Stimulated activated CD8-positive, alpha-beta memory T cell treated with anti-CD3 and anti-CD28 coated beads, Interleukin-4, amount 100 ng/mL, for 1 hour (primary cell): ENCODE measurements at places on chromosomes 7 and 10.
A peak's percentile ranks its signal among the peaks of the same experiment; 100 is the strongest.

DNA sequence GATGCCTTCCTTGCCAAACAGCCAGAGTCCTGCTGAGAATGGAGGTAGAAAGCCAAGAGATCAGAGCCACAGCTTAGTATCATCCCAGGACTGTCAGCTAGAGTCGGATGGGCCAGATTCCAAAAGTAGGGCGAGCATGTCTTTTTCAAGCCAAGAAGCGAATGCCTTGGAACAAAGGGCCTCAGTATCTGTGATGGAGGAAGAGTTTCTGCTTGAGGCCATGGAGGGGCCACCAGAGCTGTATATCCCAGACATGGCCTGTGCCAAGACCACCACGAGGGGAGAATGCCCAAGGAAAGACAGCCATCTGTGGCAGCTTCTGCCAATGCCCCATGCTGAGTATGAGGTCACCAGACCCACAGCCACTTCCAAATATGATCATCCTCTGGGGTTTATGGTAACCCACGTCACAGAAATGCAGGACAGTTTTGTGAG is 44.3 kb upstream of the PPP1R17 start:
- DNase-seq, result no peak

GRCh38 chr10:13347500-13348156 is 465 bp downstream of the SEPHS1 start:
- peak; percentile 41 for DNase-seq

DNA sequence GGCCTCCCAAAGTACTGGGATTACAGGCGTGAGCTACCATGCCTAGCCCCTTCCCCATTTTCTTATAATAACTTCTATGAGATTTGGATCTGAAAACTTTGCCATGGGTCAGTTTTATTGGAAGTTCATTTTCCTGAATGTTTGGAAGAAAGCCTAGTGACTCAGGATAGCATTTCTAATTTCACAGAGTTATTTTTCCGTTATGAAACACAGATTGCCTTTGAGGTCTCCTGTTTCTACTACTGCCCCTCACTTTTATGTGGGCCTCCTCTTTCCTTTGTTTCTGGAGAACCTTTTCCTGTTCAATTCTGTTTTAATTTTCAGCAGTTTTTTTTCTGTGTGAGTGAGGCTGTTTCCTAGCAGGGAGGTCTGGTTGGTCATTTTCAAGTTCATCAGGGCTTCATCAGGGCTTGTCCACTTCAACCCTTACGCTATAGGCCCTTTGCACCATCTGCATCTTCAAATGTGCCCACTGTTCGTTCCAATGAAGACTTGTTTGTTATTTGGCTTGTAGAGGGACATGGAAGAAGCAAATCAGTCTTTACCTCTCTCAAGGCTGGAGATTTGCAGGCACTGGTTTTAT is 58.7 kb downstream of the BMPR1A start:
- no peak for DNase-seq

- no peak for DNase-seq
Measured at GRCh38 chr7:30470163-30470770, 8.3 kb downstream of the NOD1 start.

DNA sequence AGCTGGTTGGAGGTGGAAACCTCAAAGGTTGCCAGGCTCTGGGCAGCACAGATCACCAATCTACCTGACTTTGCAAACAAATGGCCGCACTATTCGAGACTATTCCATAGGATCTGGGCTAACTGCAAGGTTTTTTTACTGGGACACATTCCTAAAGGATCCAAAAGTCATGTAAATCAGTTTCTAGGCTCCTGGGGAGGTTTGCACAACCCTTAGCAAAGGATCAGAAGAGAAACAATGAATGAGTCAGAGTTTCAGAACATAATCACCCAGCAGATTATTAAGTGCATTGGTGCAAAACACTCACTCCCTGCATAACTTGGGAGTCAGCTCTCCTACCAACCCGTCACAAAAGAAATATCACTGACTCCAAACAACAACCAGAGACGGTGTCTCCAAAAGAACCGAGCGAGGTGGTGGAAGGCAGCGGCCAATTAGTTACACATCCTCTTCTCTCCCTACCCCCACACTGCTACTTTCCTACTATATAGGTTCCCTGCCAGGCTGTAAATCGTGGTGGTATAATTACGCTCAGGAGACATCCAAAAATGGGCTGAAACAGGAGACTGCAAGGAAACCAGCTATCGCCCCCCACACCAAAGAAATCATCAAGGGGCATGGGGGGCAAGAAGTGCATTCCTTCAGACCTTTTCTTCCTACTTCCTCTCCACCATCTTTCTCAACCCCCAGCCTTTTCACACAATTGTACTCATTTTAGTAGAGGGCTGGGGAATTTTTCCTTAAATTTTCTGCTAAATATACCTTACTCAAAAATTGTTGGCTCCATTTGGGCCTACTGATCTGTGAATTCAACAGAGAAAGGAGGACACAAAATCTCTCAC is 3.2 kb downstream of the UBE2H start:
- no peak for DNase-seq

- no peak for DNase-seq
Measured at GRCh38 chr7:27242555-27243339, at the start of gene EVX1. EVX1 (plus strand) TSS chr7:27242802; CDS start chr7:27243031, 229 bp downstream.

DNA sequence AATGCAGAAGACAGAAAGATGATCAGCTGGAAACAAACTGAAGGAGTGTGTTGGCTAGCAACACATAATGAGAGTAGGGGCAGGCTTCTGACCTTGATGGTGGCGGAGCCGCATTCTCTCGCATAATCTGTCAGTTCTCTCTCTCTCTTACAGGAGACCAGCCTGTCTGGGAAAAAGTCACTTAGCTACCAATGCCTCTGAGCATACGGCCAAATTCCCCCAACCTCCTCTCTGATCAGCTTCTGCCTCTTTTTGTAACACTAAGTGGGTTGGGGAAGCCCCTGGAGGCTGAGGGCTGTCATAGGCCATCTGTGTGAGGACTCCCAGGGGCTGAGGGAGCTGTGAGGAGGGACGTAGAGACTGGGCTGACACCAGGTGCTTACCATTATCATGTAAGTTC is 104.6 kb downstream of the HIPK2 start:
- no peak for DNase-seq

DNA sequence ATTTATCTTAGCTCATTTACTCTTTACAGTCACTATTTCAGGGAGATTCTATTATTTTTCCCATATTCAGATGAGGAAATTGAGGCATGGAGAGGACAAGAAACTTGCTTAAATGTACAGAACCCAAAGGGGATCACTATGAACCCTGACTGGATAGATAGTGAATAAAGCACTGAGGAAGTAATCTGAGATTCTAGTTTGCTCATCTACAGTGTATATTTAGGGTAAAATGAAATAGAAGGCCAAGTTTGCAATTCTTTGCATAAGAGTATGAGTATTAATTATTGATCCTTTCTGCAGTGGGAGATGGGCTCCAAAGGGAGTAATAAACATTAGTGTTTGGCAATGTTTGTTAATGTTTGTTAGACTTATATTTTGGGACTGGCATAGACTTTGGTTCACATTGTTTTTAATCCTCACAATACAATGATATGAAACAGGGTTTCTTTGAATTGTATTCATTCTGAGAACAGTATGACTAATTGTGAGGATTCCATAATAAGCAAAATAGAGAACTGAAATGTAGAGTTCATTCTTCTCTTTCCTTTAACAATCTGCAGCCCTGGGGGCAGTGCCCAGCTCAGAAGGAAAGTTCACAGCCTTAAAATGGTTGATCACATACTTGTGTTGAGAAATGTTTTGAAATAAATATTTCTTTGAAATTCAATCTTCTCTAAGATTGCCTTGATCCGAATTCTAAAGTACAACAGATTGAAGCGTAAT is 131.0 kb upstream of the ZNF804B start:
- DNase-seq, result no peak

GRCh38 chr7:15303357-15303756 is 258.5 kb downstream of the AGMO start:
- DNase-seq, result no peak

GRCh38 chr10:132847856-132848255 is 61.9 kb upstream of the NKX6-2 start:
- no peak for DNase-seq

GRCh38 chr7:94130716-94131115 is 126.6 kb upstream of the BET1 start:
- DNase-seq, result no peak

- no peak for DNase-seq
Measured at GRCh38 chr7:2972835-2973161, 70.9 kb downstream of the CARD11 start.

- DNase-seq, result no peak
Measured at GRCh38 chr10:100551196-100551595, 15.5 kb downstream of the HIF1AN start.

DNA sequence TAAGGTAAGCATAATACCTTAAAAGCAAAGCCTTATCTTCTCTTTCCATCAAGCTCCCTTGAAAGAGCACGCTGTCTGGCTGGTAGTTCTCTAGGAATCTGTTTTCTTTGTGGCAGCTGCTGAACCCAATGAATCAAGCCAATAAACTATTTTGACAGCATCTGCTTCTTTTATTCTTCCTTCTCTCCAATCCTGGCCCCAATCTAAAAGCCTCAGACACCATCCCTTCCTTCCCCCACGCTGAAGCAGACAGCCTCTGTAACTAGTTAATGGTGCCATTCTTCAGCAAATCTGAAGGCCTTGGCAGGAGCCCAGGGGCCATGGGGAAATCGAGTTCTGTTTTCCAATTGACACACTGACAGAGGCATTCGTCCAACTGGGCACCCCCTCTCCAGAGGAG is 186.6 kb upstream of the LYZL1 start:
- DNase-seq, result no peak

- DNase-seq, result no peak
Measured at GRCh38 chr10:95401704-95402469, 111.1 kb upstream of the PDLIM1 start.

- no peak for DNase-seq
Measured at GRCh38 chr7:68679459-68680234, 918.6 kb upstream of the AUTS2 start.

DNA sequence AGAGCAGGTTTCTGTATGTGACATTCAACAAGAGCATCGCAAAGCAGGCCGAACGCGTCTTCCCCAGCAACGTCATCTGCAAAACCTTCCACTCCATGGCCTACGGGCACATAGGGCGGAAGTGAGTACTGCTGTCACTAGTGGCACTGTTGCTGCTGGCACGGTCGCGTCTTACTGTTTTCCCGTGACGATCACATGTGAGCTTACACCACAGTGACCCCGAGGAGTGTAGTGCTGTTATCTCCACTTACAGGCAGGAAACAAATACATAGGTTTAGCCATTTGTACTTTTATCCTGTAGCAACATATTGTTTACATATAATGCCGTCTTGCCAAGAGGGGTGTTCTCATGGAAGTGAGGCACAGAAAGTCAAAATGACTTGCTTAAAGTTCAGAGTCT is 25.4 kb downstream of the FBH1 start:
- DNase-seq, result no peak

DNA sequence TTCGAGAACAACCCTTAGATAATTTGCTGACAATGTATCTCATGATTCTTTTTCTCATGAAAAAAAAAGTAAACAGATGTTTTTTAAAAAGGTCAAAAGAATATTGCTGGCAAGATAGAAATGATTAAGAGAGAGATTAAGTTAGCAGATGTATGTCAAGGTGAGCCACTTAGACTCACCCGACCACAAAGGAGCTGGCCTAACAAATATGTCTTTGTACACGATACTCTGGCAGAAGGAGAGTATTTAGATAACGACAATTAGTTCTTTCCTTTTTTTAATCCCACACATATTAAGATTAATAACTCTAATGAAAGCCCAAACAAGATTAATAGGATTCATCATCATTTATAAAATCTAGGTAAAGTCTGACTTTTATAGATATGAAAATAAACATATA is 156.7 kb downstream of the RAPGEF5 start:
- no peak for DNase-seq

DNA sequence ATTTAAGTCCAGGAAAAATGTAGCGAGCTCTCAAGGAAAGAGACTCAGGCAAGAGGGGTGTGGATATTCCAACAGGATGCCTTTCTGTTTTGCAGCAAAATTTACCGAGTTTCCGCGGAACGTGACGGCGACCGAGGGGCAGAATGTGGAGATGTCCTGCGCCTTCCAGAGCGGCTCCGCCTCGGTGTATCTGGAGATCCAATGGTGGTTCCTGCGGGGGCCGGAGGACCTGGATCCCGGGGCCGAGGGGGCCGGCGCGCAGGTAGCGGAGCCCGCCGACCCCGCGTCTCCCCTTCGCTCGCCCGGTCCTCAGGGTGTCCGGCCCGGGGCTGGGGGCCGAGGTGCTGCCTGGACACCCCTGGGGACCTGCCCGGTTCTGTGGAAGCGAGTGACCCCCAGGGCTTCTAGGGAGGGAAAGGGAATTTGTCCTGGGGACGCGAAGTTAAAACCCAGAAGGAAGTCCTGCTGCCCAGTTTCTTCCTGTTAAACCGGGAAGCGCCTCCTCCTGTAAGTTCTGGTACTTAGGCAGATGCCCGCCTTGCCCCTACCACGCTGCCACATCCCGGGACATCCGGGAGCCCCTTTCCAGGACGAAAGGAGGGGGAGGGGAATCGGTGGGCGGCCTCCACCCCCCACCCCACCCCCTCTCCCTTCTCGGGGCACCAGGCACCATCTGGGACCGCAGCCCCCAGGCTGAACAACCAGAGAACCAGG is 2.5 kb downstream of the VSTM2A start:
- DNase-seq, result no peak

GRCh38 chr7:22363756-22364422 is 6.9 kb upstream of the RAPGEF5 start:
- DNase-seq, result no peak

DNA sequence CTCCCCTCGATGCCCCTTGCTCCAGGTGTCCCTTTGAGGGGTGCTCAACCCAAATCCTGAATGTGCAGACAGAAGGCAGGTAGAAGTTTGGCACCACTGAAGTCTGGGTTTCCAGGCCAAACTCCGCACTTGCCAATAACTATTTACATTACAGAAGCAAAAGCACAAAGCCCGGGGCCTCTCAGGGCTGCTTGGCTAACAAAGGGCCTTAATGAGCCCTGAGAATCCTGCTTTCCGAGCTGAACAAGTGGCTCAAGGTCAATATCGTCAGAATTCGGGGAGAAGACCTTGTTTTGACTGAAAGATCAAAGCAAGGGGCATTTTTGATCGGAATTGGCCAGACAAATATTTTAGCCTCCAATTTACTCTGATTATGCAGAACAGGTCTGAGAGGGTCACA is 189.9 kb downstream of the HERPUD2 start:
- no peak for DNase-seq

- DNase-seq, result no peak
Measured at GRCh38 chr7:25537662-25538375, 309.5 kb upstream of the NPVF start.

GRCh38 chr7:916291-916941 is 38.1 kb downstream of the ADAP1 start:
- DNase-seq, result no peak
